ENCODE measurements at places on chromosomes 12 and 14. TPM values are rescaled to one million over a fixed set of nuclear protein-coding genes. Genes with fewer than 3 reads are reported as not detected.
A peak's percentile ranks its signal among the peaks of the same experiment; 100 is the strongest.

The LGR5 gene
- not detected for total RNA-seq

DNA sequence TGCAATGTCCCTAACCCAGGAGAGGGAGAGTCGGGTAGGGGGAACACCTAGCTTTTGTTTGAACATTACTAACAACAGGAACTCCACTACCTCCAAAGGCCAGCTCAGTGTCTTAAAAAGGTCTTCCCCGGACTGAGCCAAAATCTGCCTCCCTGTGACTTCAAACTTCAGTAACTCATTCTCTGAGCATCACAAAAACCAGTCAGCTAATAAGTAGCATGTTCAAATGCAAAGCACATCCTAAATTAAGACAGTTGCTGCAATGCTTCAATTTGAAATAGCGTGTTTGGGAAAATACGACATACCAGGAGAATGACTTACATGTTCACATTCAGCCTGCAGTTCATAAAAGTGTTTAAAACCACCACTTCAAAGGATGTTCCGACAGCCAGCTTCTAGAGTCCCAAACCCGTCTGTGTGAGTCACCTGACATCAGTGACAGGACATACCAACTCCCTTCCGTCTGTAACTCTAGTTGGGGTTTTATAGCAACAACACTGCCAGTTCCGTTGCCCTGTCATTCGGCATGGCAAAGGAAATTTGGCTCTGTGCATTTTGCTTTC lies 13.0 kb downstream of the ZFP36L1 start:
- DNase-seq: peak; percentile 96

GRCh38 chr12:85059594-85059993 lies 23.4 kb downstream of the LRRIQ1 start:
- DNase-seq: no peak

The P2RX2 gene
- not detected for total RNA-seq

The PIANP gene
- not detected for total RNA-seq

DNA sequence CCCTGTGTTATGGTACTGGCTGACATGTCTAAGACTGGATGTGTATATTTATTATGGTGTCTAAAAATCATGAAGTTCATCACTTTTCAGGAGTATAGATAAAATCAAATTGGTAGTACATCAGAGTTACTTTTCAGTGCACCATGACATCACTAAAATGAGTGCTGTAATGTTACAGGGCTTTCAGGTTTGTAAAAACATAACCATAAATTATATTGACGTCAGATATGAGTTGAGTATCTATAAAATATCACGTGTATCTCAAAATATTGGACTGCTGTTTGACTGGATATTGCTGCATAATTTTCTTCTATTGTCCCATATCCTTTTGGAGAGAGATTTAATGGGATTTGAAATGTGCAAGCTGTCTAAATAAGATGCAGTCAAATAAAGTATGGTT lies 22.0 kb downstream of the NAA30 start:
- DNase-seq: no peak

The KRT82 gene
- total RNA-seq: not detected
